ENCODE measurements at places on chromosomes 5 and 9.

- peak; percentile 12 for DNase-seq
Observed at GRCh38 chr5:160118349-160119141, 705 bp downstream of the PWWP2A start.

- no peak for DNase-seq
Observed at GRCh38 chr5:872301-872700, 20.3 kb downstream of the BRD9 start.

DNA sequence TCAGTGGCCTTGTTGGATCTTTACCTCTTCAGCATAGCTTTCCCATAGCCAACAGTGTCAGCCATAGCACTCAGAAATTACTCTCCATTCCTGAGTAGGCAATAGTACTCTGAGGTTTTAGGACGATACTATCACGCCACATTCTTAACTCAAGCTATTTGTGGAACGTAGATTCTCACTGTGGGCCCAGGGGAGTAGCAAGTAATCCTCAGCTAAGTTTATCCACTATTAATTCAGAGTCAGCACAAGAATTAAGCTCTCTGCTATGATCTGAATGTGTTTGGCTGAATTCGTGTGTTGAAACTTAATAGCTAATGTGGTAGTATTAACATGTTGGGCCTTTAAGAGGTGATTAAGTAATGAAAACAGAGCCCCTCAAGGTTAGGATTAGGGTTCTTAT, 858.8 kb upstream of the NUDT12 start:
- no peak for DNase-seq

DNA sequence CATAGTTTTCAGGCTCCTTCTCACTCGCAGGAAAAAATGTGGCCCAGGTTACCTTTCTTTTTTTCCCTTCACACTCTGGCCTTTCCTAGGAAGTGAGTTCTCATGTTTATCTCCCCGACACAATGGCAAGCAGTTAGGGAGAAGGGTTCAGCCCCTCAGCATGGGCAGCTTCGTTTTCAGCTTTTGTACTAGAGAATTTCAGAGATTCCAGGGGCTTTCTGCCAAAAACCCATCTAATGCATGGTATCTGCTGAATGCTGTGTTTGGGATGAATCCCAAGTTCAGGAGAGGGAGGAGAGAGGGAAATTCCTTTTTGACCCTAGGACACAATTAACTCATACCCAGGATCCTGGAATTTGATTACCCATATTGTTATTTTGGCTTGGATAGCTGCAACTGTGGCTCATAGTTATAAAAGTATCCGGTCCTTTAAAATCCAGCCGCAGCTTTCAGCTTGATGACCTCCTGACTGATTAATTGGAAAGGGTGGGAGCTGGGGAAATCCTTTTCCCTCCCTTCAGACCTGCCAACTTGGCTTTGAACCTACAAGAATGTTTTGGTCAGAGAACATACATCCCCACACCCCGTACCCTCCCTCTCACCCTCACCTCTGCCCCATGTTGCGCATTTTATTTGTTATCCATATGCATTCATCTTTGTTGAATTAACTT, 78.4 kb downstream of the TMEM252 start:
- DNase-seq = no peak

DNA sequence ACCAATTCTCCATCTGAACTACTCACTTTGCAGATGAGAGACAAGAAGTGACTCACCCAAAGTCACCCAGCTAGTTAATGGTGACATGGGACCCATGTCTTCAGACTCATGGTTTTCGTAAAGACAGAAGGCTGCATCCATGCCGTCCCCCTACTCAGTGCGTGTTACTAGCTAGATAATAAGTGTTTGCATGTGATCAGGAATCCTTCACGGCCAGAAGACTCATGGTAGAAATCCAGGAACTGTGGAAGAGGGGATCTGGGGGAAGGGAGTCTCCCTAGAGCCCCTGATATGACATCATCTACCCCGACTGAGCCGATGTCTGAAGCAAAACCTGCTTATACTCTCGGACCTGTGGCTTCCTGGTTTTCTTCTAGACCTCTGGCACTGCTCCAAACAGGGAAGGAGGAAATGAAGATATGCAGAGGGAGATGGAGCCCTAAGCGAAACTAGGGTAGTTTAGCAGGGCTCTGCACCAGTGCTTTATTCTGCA, 3.3 kb downstream of the RNF183 start:
- DNase-seq = no peak

DNA sequence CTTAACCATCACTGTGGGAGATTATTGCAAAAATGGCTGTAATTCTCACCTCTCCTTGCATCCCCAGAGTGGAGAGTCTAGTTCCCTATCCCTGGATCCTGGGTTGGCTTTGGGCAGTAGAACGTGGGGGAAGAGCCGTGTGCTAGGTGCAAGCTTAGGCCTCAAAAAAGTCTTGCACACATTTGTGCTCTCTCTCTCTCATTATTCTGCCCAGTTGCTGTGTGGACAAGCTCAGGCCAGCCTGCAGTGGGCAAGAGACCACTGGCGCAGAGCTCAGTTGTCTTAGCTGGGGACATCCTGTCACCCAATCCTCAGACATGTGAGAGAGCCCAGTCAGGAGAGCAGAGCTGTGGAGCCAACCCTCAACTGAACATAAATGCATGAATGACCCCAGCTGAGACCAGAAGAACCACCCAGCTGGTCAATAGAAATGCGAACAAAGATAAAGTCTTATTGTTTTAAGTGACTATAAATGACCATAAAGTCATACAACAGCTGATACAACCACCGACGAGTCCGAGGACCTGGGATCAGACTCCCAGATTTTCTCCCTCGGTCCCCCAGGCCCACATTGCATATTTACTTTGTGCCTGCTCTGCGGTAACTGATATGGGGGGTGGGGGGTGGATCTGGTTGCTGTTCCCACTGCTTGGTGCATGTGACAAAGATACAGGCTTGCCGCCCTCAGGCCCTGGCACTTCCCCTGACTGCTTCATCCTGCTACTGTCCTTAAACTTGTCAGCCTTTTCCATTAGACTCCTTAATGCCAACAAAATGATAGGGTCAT, 166.4 kb upstream of the MVB12B start:
- no peak for DNase-seq

Measured in KG1 (cell line).